Suppressor macrophage treated with lipopolysaccharide for 1 hour (primary cell): ENCODE measurements at places on chromosomes 2 and 18.
A peak's percentile ranks its signal among the peaks of the same experiment; 100 is the strongest.

- DNase-seq, result no peak
These were observed 79.5 kb downstream of the EVA1A start for GRCh38 chr2:75480971-75481836.

GRCh38 chr2:200422532-200423261 lies 87.2 kb downstream of the KCTD18 start:
- no peak for DNase-seq

DNA sequence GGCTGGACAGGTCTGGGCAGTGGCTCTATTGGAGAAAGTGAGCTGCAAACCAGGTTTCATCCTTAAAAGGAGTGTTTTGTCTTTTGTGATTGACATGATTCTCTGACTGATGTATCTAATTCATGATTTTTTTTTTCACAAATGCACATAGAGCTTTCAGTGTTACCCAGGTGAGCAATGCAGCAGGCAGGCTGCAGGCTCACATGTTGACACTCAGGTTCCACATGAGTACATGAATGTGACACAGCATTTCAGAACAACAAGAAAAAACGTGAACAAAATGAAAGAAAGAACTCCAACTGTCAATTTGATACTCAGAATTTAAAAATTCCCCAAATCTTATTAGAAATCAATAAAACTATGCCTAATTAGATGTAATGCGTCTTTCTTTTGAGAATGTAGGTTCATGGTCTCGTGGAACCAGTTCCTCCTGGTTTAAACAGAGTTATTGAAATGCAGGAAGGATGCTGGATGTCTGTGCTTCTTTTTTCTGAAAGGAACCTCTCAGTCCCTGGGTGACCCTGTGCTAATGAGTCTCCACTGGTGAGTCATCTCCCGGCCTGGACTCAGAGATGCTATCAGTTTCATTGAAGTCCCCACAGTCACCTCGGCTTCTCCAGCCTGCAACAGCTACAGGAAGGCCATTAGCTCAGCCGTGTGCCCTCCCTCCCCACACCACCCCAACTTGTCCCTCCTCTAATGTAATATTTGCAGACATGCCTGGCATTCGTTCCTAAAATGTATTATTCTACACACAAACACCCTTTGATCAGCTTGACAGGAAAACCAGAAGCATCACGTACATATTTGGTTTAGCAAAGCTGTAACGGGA lies 430.4 kb downstream of the LPIN1 start:
- peak; percentile 89 for DNase-seq

DNA sequence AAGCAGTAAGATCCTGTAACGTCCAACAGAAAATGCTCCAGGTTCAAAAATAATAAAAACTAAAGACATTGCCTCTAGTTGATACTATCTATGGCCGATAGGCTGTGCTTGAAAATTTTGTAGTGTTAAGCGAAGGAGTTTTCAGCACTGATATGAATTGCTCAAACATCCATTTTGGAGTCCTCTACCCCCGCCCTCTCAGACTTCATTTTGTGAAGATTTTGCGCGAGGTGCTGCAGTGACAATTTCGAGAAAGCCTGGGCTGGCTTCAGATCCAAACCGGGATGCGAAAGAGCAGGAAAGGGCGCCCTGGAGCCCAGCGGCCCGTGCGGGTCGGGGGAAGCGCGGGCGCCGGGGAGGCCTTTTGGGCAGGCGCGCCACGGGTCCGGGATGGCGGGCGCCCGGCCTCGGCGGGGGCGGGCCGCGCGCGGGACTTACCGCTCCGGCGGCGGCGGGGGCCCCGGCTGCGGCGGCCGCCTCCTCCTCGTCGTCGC lies 1.8 kb downstream of the SP3 start:
- DNase-seq, result peak; percentile 81
